ENCODE measurements at places on chromosomes 7 and 10.

DNA sequence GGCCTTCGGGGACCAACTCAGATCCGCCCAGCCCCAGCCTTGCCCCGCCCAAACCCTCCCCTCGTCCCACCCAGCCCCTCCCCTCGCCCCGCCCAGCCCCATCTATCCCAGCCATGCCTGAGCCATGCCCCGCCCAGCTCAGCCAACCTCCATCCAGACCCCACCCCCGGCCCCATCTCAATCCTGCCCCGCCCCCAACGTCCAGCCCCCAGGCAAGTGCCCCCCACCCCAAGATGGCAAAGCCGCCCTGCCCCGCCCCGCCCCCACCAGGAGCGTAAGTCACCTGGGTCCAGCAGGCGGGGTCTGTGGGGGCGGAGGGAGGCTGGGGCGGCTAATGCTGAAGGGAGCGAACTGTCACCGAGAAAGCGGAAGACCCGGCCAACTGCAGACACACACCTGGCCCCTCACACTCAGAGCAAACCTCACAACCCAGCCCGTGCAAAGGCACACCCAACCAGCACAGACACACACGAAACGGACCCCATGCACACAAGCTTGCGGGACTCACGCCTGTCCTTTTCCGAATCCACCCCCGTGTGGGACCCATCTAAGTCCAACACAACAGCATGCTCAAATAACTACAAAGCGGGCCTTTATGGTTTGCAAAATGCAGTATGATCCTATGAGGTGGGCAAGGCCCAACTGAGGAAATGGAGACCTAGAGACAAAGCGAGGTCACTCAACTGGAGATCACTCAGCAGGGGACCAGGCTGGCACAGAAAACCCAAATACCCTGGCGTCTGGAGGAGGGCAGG lies 11.5 kb upstream of the OGA start:
- DNase-seq, result peak; percentile 34

DNA sequence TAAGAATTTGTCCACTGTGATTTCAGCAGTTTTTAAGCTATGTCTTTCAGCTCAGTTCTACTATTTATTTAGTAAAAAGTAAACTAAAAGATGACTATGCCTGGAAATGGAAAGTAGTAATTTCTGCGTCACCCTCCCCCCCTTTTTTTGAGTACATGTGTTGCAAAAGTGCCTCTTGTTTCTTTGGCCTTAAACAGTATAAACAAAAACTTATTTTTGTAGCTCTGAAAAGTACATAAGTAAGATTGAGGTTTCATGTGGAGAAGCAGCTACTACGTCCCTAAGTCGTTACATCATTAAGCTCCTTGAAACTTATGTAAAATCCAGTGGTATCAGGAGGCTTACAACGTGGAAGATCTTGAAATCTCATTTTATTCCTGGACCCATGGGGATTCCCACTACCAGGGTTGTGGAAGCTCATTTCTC lies 46.3 kb upstream of the HBP1 start:
- DNase-seq, result no peak

GRCh38 chr7:157832866-157833607 lies 496.2 kb downstream of the DNAJB6 start:
- DNase-seq, result no peak

- DNase-seq, result no peak
Measured at GRCh38 chr10:62885684-62886461, 69.7 kb upstream of the EGR2 start.

- DNase-seq, result no peak
Measured at GRCh38 chr7:128108641-128109423, 77.6 kb upstream of the LRRC4 start.

DNA sequence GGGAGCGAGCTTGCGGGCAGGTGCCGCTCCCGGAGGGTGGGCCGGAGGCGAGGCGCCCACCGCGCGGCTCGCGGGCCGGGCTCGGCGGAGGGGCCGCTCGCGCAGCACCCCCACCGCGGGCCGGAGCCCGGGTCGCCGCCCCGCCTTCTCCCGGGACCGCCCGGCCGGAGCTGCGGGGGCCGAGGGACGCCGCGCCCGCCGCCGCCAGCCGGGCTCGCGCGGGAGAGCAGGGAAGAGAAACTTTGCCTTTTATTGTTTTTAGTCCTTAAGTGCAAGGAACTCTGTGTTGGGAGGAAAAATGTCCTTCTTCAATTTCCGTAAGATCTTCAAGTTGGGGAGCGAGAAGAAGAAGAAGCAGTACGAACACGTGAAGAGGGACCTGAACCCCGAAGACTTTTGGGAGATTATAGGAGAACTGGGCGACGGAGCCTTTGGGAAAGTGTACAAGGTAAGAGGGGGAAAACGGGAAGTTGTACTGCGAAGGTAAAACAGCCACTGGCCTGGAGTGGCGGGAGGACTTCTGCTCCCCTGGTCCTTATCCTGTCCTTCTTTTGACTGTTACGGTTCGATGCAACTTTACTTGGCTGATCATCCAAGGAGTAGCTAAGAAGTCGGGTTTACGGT lies 620 bp downstream of the SLK start:
- DNase-seq, result no peak

DNA sequence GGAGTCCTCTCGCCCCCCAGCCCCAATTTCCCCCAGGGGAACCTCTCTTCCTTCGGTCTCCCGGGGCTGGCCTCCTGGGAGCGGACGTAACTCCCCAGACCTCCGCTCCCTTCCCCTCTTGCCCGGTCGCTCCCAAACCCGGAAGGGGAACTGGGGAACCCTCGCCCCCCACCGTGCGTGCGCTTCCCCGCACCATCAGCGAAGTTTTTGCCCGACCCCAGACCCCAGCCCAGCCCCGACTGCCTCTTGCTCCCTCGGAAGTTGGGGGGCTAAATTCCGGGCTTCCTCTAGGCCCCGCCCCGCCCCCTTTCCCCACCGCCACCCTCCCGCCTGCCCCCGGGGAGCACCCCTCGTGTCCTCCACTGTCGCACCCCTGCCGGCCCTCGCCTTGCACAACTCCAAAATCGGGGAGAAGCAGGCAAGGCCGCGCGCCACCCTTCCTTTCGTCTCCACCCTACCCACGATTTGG lies 436 bp downstream of the GNB2 start:
- DNase-seq, result no peak

DNA sequence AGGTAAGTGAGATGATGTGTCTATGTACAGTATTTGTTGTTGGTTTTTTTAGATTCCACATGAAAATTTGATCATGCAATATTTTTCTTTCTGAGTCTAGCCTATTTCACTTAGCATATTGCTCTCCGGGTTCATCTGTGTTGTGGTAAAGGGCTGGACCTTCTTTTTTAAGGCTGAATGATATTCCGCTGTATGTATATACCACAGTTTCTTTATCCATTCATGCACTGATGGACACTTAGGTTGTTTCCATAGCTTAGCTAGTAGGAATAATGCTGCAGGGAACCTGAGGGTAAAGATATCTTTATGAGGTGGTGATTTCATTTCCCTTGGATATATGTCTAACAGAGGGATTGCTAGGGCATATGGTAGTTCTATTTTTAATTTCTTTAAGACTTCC lies 80.8 kb downstream of the FAM107B start:
- DNase-seq, result no peak
